ENCODE measurements at places on chromosomes 1 and 21.

- no peak for DNase-seq
These were observed 44.8 kb upstream of the SPOCD1 start for GRCh38 chr1:31860581-31860980.

GRCh38 chr1:160608057-160608456 lies 28.8 kb upstream of the CD84 start:
- DNase-seq = no peak

GRCh38 chr1:228079601-228080263 lies 2.8 kb upstream of the ARF1 start:
- DNase-seq = no peak

- no peak for DNase-seq
These were observed 11.7 kb downstream of the IFFO2 start for GRCh38 chr1:18944810-18945209.

DNA sequence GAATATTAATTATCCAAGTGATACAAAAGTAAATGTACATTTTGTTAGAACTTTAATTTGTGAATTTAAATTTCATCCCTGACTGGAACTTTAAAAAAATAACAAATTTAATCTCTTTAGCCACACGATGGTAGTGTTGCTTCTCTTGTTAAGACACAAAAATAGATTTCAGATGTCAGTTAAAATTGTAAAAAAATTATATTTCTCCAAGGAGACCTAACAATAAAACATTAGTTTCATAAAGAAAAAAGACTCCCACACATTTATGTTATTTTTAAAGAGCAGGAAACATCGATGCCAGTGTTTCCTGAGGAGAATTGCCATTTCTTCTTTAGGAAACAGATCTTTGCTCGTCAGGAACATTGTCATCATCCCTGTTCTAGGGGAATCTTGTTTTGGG lies 74.0 kb upstream of the DEPDC1 start:
- DNase-seq = no peak

- DNase-seq = no peak
These were observed 244.0 kb upstream of the DMRTA2 start for GRCh38 chr1:50667272-50667671.

DNA sequence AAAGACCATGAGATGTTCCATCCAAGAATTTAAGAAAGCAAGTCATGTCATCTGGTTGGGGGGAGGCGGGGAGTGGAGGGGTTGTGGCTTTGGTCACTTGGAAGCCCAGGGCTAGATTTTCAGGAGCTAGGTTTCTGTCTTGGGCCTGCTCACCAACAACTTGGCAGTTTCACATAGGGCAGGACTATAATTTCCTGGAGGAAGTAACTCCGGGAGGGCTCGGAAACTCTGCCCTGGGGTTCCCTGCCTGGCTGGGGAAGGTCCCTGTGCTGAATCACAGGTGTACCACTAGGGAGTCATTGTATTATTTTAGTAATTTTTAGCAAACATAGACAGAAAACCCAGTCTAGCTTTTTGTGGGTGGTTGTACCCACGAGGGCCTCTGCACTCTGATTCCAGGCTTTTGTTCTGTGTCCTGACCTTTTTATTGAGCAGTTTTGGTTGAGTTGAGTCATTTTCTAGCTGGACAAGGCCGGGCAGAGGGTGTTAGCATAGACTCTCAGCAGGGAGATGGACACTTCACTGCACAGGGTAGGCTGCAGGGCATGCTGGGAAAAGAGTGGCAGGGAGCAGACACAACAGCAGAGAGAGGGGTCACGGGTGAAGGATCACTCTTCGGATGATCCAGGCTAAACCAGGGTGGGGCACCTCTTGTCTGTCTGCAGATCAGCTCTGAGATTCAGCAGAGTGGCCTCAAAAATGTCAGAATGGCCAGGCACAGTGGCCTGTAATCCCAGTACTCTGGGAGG lies 144.7 kb downstream of the GRIK3 start:
- no peak for DNase-seq

DNA sequence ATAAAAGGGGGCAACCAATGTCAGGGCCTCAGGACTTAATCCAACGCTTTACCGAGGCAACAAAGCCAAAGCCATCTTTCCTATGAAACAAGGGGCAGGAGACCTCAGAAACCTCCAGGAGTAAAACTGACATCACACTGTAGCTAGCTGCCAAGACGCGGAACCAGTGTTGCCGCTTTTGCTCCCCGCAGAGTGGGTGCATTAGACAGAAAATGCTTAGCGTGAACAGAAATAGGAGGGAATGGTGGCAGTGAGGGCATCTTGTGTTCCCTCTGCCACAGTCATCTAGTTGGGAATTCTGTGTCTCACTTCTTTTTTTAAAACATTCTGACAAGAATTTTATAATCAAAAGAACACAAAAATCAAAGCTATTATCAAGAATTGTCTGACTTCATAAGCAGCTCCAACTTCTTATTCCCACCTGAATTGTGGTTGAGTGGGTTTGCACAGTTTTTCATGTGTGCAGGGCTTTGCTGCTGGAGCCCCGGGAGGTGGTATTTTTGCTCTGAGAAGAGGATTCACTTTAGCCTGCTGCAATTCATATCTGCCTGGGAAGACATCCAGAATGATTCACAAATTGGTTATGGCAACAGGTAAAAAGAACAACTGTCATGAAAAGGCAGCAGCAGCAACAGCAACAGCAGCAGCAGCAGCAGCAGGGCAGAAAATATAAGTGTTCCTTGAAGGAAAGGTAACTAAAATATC lies 82.2 kb upstream of the DIRAS3 start:
- DNase-seq = no peak

DNA sequence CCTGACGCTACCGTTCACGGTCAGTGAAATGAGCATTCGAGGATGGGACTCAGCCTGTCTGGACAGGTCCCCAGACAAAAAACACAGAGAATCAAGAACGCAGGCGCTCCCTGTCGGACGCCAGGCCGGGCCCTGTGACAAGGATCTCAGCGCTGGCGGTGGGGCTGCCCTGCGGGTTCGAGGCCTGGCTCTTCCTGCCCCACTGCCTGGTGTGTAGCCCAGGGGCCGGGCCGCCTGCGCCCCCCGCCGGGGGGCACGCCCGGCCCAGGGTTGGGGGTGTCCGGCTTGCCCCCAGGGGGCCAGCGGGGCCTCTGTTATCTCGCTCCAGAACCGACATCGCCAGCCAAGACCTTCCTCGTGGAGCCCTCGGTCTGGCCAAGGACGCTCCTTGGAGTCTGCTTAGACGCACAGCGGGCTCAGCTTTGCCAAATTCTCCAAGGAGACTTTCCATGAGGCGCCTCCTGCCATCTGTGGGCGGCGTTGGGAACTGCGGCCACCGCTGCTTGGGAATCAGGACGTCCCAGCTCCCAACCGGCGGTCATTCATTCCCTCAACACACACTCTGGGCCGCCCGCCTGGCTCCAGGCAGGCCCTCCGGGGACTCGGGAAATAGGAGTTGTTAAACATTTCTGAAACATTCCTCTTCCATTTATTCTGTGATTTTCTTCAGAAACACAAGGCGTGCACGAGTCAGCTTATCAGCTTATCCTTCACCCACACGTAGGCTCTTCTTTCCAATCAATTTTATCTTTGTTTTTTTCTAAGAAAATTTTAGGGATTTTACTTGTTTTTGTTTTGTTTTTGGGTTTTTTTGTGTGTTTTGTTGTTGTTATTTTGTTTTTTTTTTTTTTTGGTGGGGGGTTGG lies 11.3 kb upstream of the RIPK4 start:
- no peak for DNase-seq

- DNase-seq = no peak
These were observed 216.6 kb upstream of the ZP4 start for GRCh38 chr1:238107322-238107721.

GRCh38 chr1:56967900-56968832 lies 2.4 kb upstream of the C8B start:
- DNase-seq = no peak

GRCh38 chr1:72013161-72013560 lies 269.2 kb downstream of the NEGR1 start:
- no peak for DNase-seq

DNA sequence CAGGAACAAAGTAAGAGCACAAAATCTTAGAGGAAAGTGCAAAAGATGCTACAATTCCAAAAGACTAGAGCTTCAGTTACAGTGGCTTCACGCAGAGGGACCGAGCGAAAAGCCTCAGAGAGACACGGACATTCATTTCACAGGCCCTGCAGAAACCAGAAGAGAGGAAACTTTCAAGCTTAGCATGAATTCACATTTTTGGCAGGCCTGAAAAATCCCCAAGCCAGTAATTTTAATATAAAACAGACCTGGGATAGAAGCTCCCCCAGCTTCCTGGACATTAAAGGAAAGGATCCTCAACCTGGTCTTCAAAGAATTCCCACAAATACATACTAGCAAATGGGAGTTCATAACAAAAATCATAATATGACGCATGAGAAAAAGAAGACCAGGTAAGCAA lies 66.2 kb downstream of the HSF2BP start:
- no peak for DNase-seq

DNA sequence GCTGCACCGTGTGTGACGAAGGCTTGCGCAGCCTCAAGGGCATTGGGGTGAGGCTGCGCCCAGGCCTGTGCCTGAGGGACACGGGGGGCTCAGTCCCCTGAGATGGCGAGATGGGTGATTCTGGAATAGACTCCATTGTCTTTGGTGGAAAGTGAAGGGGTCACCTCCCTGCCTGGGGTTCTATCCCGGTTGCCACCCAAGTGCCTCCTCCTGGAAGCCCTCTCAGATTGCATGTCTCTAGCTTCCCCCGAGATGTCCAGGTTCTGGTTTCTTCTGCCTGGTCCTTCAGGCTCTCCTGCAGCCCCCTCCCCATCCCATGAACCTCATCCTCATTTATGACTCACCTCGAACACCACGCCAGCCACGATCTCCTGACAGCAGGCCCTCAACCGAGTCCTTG lies 22.3 kb upstream of the MFN2 start:
- no peak for DNase-seq

DNA sequence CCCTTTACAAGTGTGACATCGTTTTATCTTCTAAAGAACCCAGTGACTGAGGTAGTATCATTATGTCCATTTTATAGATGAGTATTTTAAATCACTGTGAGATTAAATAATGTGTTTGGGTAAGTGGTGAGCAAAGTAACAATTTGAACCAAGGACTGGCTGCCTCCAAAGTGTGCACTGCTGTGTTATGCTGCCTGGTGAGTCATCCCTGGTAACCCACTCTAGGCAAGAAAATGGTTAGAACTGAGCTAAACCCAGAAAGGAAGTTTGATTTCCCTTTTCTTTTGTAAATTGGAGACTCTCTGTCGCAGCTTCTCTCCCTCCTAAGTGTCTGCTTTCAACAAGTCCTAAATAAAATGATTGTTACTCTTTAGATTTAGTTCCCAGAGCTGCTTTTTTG lies 342.8 kb upstream of the KAZN start:
- no peak for DNase-seq

- DNase-seq = no peak
These were observed 32.8 kb upstream of the CD1D start for GRCh38 chr1:158147869-158148268.

DNA sequence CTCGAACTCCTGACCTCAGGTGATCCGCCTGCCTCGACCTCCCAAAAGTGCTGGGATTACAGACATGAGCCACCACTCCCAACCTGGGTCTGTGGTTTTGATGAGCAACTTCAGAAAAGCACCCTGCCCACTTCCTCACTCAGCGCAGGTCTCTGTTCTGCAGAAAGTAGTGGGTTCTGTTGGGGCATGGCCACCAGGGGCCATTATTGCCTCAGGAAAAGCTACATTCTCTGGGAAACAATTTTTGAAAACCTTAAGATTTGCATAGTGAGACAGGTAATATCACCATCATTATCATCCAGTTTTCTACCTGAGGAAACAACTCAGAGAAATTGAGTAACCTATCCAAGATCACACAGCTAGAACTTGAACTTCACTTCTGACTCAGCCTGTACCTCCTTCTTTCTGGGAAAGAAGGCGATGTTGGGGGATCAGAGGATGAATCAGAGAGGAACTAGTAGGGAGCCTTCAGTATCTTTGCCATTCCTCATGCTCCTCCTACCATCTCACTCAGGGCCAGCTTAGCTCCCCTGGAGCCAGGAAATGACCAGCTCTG lies 7.1 kb upstream of the NES start:
- DNase-seq = no peak

GRCh38 chr1:48018799-48019198 lies 21.6 kb upstream of the TRABD2B start:
- DNase-seq = no peak

DNA sequence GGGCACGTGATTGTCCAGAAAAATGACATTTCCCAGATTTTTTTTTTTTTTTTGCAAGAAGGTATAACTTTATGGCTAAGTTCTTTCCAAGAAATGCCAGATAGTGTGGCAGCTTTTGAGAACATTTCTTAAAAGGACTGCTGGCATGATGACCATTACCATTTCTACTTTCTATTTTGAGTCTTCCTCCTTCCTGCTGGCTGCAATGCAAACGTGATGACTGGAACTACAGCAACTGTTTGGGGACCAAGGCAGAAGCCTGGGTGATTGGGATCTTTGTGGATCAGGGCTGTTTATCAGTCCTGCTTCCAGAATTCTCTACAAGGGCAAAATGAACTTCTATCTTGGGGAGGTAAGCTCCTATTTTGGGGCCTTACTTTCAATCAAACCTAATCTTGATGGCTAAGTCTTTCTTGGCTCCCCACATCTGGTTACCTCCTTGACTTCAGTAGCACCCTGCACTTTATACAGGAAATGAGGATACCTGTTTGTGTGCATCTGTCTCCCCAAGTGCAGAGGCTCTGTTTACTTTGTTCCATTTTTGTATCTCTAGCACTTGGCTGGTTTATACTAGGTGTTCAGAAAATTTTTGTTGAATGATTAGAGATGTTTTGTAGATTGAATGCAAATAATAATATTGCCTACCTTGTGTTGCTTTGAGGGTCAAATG lies 3.7 kb upstream of the DDX20 start:
- DNase-seq = no peak

DNA sequence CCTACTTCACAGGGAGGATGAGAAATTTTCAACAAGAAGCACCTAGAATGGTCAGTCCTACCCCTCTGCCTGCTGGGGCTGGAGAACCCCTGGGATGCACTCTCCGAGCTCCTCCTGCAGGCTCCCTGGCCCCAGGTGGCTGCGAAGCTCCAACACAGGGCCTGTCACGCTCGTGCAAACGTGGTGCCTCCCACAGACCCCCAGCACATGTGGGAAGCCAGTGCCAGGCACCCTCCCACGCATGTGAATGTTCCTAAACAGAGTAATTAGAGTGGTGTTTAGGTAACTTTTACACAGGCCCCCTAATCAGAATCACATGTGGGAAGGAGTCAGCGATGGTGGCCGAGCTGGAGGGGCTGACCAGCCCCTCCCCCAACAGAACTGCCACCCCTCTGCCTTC lies 28.4 kb downstream of the GLIS1 start:
- DNase-seq = no peak

- DNase-seq = no peak
These were observed 82.9 kb downstream of the FAM78B start for GRCh38 chr1:166083887-166084286.

DNA sequence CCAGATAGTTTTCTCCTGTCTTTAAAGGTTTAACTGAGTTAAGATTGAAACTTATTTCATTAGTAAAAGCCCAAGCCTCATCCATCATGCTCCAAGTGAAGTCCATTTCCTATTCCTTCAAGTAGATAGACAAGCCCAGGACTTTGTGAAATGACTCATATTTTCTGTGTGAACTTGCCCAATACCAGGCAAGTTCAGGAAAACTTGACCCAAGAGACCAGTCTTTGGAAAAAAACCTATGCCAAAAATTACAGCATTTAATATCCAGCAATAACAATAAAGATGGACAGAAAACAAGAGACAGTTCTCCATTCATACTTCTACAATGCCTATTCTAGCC lies 405 bp upstream of the RAB29 start:
- no peak for DNase-seq

Data from stimulated activated CD8-positive, alpha-beta memory T cell treated with anti-CD3 and anti-CD28 coated beads, Interleukin-4, amount 100 ng/mL, for 1 hour (primary cell).